Amniotic epithelial cell (primary cell): ENCODE measurements at places on chromosomes 7 and 10.
A peak's percentile ranks its signal among the peaks of the same experiment; 100 is the strongest.

DNA sequence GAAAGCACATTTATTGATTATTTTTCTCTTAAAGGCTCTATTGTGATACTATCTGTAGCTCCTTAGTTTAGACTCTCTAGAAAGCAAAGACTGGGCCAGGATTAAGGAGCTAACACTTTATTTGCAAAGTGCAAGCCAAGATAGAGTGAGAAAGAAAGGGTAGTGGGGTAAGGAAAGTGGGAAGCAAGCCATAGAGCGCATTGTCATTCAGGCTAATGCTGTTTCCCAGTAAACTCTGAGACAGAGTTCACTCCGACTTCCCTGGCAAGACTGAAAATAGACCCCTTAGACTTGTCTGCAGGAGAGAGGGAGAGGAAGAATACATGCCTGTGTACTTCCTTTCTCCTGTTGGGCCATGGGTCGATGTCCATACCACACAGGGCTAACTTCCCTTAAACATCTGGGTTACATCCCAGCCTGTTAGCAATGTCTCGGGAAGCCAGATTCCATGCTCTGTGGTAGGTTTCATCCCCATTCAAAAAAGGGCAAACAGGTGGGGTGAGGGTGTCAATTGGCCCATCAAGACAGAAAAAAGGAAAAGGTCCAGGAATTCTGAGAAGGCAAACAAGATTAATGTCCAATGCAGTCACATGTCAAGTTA is 875.8 kb upstream of the CELF2 start:
- no peak for DNase-seq

GRCh38 chr7:105209870-105210269 is 178.9 kb downstream of the SRPK2 start:
- DNase-seq, result no peak

- peak; percentile 45 for DNase-seq
These were observed 45.6 kb upstream of the SUN1 start for GRCh38 chr7:786472-787255.

DNA sequence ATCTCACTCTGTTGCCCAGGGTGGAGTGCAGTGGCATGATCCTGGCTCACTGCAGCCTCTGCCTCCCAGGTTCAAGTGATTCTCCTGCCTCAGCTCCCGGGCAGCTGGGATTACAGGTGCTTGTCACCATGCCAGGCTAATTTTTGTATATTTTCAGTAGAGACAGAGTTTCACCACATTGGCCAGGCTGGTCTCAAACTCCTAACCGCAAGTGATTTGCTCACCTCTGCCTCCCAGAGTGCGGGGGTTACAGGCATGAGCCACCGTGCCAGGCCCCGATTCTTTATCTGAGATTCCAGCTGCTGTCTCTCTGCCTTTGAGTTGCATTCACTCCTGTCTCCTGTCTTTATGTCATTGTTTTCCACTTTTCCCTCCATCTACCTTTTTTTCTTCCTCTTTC is 168.7 kb downstream of the TMEM178B start:
- DNase-seq, result no peak

- no peak for DNase-seq
These were observed 638.5 kb upstream of the DPP6 start for GRCh38 chr7:153413540-153414287.

- no peak for DNase-seq
These were observed 14.8 kb downstream of the ACBD5 start for GRCh38 chr10:27225642-27226257.

DNA sequence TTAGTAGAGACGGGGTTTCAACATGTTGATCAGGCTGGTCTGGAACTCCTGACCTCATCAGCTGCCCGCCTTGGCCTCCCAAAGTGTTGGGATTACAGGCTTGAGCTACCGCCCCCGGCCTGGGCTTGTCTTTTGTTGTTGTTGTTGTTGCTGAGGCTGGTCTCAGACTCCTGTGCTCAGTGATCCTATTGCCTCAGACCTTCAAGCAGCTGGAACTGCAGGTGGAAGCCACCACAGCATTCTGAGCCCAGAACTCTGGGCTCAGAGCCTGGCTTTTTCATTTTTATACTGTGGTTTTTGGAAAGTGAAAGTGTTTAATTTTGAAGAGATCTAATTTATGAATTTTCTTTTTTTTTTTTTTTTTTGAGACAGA is 16.2 kb upstream of the DNAJB6 start:
- peak; percentile 53 for DNase-seq

DNA sequence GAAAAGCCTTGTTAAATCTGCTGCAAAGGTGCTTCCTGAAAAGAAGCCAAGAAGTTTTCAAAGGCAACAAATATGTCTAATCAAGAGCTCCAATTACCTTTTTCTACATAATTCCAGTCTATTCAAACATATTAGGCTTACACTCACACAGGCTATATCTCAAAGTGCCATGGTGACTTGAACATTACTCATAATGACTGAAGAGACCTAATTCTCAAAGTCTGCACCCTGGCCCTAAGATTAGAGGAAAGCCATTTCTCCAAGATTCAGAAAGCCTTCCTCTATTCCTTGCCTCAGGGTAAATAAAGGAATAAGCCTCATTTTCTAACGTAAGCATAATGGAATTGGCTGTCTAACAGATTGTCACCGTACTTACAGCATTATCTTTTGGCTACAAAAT is 78.3 kb upstream of the THSD7A start:
- no peak for DNase-seq

DNA sequence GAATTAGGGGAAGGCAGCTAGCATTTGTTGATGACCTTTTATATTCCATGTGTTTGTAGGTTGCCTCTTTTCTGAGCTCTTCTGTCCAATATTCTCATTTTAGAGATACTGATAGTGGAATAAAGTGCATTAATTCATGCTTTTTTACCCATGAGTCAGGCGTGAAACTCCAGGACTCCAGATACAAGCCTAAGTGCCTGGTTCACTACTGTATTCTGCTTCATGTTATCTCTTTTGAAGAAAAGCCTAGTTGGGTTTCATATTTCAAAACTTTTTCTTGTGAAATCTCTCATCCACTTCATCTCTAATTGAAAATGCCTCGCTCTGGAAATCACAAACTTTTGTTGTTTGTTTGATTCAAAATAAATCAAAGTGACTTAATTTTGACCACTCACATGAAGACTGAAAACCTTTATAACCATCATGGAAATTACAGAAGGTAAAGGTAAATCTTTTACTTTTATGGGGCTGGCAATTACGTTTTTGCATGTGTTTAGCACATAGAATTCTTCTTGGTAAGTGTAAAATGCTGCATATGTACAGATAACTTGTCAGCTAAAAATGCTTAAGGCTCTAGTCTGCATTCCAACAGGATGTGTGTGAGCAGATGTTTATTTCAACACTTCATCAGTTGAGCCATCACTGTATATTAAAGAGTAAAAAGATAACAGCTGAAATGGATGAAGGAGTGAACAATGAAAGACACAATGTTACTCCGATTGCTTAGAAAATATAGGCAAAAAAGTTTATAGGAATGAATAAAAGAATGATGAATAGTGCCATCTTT is 961.8 kb upstream of the CELF2 start:
- DNase-seq, result peak; percentile 61

- peak; percentile 28 for DNase-seq
These were observed 82.6 kb downstream of the PTPRE start for GRCh38 chr10:127989481-127990012.

DNA sequence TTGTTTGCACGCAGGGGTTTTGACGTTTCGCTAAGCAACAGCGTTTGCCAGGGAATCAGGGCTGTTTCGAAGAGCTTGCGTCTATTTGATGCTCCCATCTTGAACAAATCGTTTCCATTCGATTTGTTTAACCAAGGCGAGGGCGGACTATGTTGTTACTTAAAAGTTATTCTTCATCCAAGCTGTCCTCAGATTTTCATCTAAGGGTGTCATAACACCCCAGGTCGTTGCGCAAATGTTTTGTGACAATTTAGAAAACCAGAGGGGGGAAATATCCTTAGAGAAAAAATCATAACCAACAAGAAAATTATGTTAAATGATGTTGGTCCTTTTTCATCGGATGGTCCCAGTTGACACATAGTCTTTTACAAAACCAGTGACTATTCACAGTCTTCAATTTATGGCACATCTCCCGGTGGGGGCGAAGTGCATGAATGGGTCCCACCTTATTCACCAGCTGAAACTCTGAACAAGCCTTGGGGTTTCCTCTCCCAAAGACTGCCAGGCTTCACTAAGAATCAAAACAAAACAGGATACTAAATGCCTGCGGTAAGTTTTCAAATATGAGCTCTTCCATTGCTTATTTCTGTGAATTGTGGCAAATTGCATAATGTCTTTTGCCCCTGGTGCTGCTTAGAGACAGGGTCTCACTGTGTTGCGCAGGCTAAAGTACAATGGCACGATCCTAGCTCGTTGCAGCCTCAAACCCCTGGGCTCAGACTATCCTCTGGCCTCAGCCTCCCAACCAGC is 109.9 kb downstream of the REEP3 start:
- DNase-seq, result no peak

GRCh38 chr7:82154728-82155127 is 288.8 kb downstream of the CACNA2D1 start:
- DNase-seq, result no peak

GRCh38 chr7:129103561-129104324 is 40.8 kb upstream of the TSPAN33 start:
- DNase-seq, result no peak

- DNase-seq, result peak; percentile 41
These were observed 759 bp downstream of the DNAJB12 start for GRCh38 chr10:72353965-72354355.

- no peak for DNase-seq
These were observed 222.8 kb downstream of the RELN start for GRCh38 chr7:103766660-103767059.

- DNase-seq, result no peak
These were observed 28.6 kb upstream of the IL15RA start for GRCh38 chr10:6005856-6006395.

DNA sequence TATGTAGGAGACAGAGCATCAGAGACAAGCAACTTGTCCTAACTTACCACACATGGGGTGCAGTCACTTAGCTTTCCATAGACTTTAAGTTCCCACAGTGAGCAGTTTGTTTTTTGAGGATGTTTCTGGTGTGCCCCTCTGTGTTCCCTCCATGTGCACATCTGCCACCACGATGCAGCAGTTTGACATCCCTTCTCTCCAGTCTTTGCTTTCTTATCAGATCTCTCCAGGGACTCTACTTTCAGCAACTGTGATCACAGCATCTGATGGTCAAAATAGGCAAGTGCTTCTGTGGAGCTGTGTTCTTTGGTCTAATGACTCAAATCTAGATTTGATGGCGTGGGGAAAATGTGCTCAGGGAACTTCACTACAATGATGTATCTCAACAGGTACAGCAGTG is 96.5 kb upstream of the NAMPT start:
- no peak for DNase-seq

- DNase-seq, result no peak
These were observed 49.8 kb upstream of the FAM133B start for GRCh38 chr7:92639966-92640365.

GRCh38 chr7:121498816-121499215 is 102.7 kb upstream of the FAM3C start:
- DNase-seq, result no peak

DNA sequence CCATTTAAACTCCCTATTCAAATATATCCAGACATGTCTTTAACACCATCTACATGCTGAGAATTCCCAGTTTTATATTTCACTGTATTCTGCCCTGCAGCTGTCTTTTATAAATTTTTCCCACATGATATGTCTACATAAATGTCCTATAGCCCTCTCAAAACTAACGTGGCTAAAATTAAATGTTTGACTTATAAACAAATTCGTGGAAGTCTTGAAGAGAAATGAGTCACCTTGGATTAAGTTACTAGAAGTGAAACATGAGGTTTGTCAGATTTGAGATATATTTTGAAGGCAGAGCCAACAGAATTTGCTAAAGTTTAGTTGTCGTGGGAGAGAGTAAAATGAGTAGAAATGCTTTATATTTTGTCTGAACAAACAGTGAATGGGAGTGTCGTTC is 386.9 kb upstream of the CNTNAP2 start:
- no peak for DNase-seq

DNA sequence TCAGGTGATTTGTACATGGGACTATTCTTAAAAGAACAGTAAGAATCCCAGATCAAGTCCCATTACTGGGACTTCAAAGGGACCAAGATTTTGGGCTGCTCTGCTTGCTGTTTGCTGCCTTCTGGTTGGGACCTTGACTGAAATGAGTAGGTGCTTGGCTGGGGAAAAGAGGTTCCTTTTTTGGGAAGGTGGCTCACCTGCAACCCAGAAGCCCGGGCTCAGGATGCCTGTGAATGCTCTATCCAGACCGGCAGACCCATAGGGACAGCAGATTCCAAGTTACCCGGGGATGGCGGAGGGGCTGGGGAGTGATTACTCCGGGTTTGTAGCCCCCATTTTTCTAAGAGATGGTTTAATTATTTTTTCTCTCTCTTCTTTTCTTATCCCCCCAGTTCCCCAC is 104.0 kb downstream of the CPXM2 start:
- no peak for DNase-seq

- peak; percentile 7 for DNase-seq
These were observed 110.6 kb downstream of the PFKFB3 start for GRCh38 chr10:6313111-6313895.

DNA sequence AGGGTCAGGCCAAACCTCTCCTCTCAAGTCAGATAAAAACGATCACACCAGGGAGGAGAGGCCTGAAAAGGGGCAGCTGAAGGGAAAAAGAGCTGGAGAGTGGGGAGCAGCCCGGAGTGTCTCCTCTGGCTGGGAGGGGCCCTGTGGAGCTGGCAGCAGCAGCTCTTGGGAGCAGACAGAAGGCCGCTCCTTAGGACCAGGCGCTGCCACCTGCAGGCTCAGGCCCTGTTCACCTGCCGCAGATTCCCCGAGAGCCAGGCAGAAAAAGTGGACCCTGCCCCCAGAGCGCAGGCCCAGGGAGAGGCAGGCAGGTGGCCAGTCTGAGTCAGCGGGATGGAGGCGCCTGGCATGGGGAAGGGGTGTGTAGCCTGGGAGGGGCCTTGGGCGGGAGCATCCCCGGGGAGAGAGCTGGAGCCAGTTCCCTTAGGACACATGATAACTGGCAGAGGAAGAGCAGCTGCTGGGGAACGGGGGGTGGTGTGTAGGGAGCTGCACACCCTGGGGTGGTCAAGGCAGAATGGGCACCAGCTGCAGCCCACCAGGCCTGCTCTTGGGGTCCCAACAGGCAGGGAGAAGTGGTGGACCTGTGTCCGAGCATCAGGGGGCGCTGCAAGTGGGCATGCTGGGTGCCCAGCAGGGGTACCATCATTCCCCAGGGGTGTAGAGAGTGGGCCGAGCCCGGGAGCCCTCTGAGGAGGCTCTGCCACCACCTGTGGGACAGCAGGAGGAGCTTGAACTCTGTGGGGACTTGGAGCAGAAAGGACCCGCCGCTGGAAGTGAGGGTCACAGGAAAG is 177.2 kb upstream of the RHEB start:
- DNase-seq, result peak; percentile 42

- DNase-seq, result no peak
These were observed 78.7 kb upstream of the PDK4 start for GRCh38 chr7:95675016-95675415.
